Esophagus squamous epithelium (tissue), 5 donors: ENCODE measurements at places on chromosomes 11 and 22.

GRCh38 chr11:122123263-122123929 is 7.4 kb upstream of the BLID start:
- DNase-seq: no peak

DNA sequence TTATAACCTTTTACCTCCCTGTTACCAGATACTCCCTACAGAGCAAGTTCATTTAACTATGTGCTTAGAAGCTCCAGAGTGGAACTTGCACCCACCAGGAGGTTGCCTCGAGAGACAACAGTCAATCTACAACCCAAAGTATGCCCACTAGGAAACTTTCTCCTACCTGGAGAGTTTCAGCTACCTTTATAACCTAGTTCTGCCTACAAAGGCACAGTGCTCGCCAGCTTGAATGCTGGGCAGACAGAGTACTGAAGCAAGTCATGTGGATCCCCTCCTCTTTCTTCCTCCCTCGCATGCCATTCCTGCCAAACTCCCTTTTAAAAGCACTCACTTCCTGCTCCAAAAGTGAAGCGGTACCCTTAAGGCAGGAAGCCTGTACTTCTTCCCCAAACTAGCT is 258.9 kb downstream of the SWAP70 start:
- no peak for DNase-seq

GRCh38 chr11:111785886-111786412 is 19.8 kb upstream of the PPP2R1B start:
- DNase-seq: no peak

- no peak for DNase-seq
These were observed 125.6 kb upstream of the SLC5A12 start for GRCh38 chr11:26847459-26847858.

- no peak for DNase-seq
These were observed 3.9 kb downstream of the MAML2 start for GRCh38 chr11:96338910-96339705.

DNA sequence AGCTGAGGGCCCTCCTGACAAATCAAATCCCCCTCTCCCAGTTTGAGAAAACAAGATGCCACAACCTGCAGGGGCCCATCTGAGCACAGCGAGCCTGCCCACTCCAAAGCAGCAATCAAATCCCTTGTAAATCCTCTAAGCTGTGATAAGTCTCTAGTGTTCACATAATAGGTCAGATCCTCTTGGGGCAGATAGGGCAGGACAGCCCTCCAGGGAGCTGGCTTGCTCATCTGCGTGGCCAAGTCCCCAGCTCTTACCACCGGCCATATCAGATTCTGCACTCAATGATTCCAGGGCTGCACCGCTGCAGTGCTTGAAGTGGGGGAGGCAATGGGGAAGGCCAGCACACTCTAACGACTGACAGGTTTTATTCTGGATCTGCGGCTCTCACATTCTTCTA is 29.6 kb upstream of the FLI1 start:
- no peak for DNase-seq

GRCh38 chr11:104001561-104002056 is 34.8 kb upstream of the DDI1 start:
- DNase-seq: no peak

DNA sequence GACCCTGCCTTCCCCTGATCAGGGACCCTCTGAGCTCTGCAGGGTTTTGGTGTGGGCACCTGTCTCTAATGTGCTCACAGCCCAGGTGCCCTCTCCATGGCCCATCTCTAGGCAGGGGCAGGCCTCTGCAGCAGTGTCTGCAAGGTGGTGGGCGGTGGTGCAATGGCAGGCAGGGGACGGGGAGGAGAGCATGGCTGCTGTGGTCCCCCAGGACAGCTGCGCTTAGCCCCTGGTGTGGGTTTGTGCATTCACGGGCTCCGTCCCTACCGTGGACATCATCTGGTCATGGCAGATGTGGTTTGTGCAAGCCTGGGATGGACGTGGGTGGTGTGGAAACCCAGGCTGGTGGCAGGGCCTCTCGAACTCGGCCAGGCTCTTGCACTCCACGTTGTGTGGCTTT is 443.1 kb downstream of the TBC1D22A start:
- no peak for DNase-seq

GRCh38 chr11:61028135-61028729 is 56.8 kb downstream of the CD6 start:
- no peak for DNase-seq

GRCh38 chr11:26896719-26897118 is 97.2 kb upstream of the FIBIN start:
- DNase-seq: no peak

- no peak for DNase-seq
These were observed 28.4 kb upstream of the SYT7 start for GRCh38 chr11:61609000-61609979.
